ENCODE measurements at places on chromosomes 7 and 10.

DNA sequence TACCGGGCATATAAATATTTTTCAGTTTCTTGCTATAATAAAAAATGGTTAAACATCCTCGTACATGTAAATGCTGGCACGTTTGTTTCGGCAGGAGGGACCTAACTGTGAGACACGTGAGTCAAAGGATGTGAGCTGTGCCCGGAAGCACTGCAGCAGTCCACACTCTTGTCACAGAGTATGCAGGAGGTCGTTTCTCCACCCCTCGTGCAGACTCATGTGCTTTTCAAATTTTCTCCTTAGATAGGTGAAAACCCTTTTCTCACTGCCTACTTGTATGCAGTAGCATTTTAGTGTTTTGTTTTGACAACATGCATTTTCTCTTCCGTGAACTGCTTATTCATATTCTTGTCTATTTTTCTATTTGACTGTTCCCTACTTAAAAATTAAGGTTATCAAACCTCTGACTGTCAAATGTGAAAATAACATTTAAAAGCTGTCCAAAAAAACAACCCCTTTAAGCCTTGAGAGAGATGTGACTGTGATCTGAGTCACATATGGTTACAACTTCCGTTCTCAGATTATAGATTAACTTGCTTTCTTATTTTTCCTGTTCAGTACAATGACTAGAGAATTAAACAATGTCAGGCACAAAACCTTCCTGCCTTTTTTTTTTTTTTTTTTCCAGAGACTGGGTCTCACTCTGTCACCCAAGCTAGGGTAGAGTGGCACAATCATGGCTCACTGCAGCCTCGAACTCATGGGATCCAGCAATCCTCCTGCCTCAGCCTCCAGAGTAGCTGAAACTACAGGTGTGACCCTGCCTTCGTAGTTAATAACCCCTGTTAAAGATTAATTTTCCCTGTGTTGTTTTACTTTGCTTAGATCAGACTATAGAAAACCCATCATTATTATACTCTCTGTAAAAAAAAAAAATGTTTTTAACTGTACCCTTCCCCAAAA, 45.1 kb downstream of the DPY19L1 start:
- peak; percentile 64 for DNase-seq

GRCh38 chr7:155670521-155670920, 26.1 kb downstream of the RBM33 start:
- DNase-seq, result no peak

DNA sequence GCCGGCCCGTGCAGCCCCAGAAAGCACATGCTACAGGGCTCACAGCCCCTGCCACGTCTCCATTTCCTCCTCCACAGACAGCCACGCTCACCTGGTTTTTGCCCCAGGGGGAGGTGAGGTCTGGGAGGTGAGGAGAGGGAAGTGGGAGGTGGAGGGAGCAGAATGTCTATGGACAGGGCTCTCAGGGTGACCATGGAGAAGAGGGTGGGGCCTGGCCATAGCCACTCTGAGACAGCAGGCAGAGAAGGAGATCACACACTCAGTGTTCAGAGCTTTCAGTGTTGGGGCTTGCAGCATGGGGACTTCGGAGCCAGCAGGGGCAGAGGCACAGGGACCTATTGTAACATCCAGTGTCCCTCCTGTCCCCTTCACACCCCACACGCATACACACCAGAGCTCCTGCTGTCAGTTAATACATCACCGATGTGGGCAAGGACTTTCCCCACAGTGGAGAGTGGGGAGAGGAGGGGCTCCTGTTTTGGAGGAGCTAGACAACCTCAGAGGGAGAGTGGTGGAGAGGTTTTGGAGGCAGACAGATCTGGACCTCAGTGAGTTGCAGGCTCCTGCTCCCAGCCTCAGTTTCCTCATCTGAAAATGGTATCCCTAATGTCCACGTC, 14.4 kb downstream of the WDFY4 start:
- DNase-seq, result no peak

DNA sequence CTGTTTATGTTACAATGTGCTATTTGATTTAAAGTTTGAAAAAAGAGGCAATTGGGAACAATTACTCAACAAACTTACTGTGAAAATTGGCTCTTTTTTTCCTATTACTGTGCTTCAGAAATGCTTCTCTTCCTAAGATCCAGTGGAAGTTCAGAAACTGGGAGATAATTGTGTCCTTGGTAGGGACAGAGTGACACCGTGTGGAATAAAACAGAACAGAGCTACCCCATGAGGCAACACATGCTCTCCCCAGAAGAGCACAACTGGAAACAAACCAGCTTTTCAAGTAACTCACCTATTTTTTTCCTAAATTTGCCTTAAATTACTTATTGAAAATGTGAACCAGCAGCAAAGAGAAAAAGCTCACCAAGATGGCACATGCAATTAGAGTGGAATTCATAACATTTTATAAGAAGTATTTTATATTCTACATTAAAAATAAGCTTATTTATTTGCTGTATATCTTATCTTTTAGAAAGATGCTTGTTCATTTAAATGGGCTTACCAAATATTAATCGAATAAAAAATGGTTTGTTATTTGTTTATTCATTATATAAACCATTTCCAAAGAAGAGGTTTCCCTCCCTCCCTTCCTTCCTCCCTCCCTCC, 346.1 kb upstream of the ANKRD30A start:
- DNase-seq, result no peak

GRCh38 chr7:38817526-38817925, 91.5 kb downstream of the VPS41 start:
- no peak for DNase-seq

- no peak for DNase-seq
Measured at GRCh38 chr10:78357141-78358063, 323.7 kb downstream of the RPS24 start.

DNA sequence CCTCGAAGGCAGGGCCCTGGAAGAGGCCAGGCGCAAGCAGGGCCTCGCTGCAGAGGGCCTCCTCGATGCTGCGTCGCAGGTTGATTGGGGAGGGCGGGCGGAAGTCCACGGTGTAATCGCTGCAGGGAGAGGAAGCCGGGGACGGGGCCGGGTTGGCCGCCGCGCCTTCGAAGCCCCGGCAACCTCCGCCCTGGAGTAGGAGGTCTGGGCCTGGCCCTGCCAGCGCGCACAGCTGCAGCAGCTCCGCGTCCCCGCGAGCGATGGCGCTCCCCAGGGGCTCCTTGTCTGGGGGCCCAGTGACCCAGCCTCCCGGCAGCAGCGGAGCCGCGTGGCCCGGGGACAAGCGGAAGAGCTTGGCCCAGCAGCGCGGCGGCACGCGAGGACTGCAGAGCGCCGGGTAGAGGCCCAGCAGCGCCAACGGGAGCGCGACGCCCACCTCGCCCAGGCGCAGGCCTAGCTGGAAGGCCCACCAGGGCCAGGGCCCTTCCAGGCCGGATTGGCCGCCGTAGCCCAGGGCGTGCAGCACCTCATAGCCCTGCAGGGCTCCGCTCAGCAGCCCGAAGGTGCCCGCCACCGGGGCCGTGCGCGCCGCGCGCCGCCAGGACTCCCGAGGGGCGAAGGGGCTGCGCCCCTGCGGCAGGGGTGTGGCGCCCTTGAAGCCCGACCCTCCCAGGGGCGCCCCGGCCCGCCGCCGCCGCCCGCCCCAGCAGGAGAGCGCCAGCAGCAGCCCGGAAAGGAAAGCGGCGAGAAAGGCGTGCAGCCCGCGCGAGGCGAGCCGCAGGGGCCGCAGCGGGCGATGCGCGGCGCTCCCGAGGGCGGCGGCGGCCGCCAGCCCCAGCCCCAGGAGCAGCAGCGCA, 7.8 kb upstream of the RBM28 start:
- DNase-seq, result peak; percentile 15

DNA sequence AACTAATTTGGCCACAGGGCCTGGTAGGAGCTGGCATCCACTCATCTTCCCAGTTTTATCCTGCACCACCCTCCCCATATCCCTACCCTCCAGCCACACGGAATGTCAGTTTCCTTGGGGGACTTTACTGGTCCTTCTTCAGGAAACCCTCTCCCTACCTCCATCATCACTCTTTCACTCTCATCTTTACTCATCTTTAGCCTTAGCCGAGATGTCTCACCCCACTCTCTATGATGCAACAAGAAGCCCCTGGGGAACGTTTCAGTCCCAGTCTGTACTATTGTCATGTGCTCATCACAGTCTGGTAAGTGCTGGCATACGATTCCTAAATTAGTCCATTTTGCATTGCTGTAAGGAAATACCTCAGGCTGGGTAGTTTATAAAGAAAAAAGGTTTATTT, 34.9 kb upstream of the TMEM248 start:
- peak; percentile 13 for DNase-seq

- DNase-seq, result no peak
Measured at GRCh38 chr10:58909881-58910280, 266.6 kb upstream of the PHYHIPL start.

- DNase-seq, result no peak
Measured at GRCh38 chr7:111475959-111476358, 86.3 kb downstream of the IMMP2L start.

DNA sequence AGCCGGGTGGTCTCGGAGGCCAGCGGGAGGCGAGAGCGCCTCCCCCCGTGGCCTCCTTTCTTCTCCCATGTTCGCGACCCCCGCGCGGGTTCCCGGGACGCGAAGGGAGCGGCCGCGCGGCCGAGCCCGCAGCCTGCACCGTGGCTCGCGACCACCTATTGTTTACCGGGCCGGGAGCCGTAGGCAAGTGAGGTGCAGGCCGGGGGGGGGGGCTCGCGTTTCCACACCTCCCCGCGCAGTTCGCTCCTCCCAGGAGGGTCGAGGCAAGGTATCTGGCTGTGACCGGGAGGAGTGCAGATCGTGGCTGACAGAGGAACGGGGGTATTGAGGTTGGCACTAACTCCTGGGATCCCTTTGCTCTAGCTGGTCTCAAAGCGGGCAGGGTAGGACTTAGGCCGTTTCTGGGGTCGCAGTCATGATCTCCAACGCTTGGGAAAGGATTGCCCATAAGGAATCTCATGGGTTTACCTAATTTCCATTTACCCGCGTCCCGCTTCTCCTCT, 734 bp downstream of the PTPN12 start:
- peak; percentile 42 for DNase-seq

DNA sequence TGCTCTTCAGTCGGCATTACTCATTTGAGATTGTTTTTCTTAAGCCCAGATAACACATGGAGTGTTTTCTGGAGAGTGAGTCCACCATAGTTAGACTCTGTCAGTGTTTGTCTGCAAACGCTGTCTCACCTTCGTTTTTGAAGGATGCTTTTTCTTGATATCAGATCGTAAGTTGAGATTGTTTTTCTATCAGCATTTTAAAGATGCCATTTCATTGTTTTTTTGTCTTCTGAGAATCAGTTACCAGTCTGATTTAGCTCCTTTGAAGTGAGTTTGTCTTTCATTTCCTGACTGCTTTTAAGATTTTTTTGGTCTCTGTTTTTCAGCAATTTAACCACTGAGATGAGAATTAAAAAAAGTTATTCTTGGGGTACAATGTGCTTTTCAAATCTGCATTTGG, 137.4 kb downstream of the WDR37 start:
- DNase-seq, result no peak

GRCh38 chr10:45180507-45180906, 134.9 kb downstream of the OR13A1 start:
- no peak for DNase-seq

- DNase-seq, result peak; percentile 81
Measured at GRCh38 chr10:78974617-78975317, 94.0 kb upstream of the ZMIZ1 start.

DNA sequence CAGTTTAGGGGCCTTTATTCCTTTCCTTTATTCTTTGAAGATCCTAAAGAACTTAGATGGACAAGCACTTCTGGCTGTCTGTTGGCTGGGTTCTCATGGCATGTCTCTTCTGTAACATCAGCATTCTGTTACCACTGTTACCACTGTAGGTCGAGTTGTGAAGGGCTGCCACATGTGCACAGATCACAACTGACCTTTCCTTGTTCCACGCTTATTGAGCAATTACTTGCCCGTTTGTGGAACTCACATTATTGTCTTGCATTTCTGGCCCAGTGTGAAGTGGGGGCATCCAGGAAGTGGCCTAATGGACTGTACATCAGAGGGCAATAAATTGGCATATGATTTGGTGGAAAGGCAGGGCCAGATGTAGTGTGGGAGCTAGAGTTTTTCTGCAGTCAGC, 23.7 kb downstream of the GBF1 start:
- no peak for DNase-seq

- DNase-seq, result no peak
Measured at GRCh38 chr7:9507290-9507689, 1073.9 kb downstream of the NXPH1 start.

DNA sequence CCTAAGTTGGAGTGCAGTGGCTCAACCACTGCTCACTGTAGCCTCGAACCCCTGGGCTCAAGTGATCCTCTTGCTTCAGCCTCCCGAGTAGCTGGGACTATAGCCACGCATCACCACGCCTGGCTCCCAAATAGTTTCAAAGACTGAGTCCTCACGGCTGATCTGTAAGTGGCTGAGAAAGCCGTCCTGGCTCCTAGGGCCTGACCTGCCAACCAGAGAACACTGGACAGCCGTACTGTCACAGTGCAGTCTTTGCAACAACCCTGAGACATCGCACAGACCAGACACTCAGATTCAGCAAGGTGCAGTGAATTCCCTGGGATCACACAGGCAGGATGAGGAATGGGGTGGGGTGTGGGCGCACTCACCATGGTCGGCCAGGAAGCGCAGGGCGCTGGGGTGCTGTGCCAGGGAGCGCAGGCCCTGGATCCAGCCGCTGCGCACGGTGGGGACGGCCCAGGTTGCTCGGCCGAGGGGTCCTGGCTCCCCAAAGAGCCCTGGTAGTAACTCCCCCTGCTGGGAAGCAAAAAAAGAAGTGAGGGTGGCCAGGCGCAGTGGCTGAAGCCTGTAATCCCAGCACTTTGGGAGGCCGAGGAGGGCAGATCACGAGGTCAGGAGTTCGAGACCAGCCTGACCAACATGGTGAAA, 10.7 kb downstream of the BRAT1 start:
- DNase-seq, result no peak

GRCh38 chr10:114391599-114391998, 12.7 kb downstream of the AFAP1L2 start:
- no peak for DNase-seq

- DNase-seq, result peak; percentile 41
Measured at GRCh38 chr10:44386546-44387052, 1.7 kb upstream of the CXCL12 start.

GRCh38 chr7:76423666-76424412, 911 bp upstream of the ZP3 start:
- DNase-seq, result no peak

DNA sequence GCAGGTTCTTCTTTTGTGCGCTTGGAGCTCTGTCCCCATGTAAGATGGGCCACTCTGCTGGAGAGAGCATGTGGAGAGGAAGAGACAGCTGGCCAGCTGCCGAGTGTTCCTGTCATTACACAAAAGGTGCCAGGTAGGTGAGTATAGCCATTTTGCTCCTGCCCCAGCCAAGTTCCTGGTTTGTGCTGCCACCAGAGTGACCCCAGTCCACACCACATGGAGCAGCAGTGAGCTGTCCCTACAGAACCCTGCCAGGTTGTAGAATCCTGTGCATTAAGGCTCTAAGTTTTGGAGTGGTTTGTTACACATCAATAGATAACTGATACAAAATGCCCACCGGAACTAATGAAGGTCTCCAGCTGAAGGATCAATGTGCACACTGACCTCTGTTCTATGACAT, 84.6 kb upstream of the GHITM start:
- DNase-seq, result no peak

- DNase-seq, result no peak
Measured at GRCh38 chr7:117669818-117670217, 190.0 kb downstream of the CFTR start.

- DNase-seq, result no peak
Measured at GRCh38 chr10:31102421-31102820, 70.8 kb upstream of the ZNF438 start.

Data from activated CD4-positive, alpha-beta T cell treated with anti-CD3 and anti-CD28 coated beads for 48 hours (primary cell).